Skeletal muscle cell (primary cell): ENCODE measurements at places on chromosomes 12 and 14.

GRCh38 chr14:75280831-75281653, 2.4 kb downstream of the FOS start:
- DNase-seq = no peak

- DNase-seq = no peak
Observed at GRCh38 chr12:51917041-51917590, 9.8 kb downstream of the ACVRL1 start.

GRCh38 chr12:121184984-121185889, 24.7 kb upstream of the P2RX4 start:
- no peak for DNase-seq

GRCh38 chr14:88013750-88014349, 8.9 kb downstream of the GPR65 start:
- DNase-seq = peak; percentile 27

DNA sequence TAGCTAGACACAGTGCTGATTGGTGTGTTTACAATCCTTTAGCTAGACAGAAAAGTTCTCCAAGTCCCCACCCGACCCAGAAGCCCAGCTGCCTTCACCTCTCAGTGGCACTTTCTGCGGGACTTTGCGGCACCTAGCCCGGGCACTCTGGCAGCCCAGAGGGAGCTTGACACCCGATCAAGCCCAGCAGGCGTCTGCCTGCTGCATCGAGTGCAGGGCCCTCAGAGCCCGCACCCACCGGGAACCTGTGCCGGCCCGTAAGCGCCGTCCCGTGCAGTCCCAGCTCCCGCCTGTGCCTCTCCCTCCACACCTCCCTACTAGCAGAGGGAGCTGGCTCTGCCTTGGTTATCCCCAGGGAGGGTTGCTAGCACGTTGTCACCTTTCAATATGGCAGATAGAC, 631.0 kb upstream of the STXBP6 start:
- DNase-seq = no peak

- DNase-seq = no peak
Observed at GRCh38 chr14:32329690-32330285, 690 bp downstream of the AKAP6 start.

- no peak for DNase-seq
Observed at GRCh38 chr14:75803765-75804164, 142.7 kb downstream of the TTLL5 start.

GRCh38 chr14:86756521-86757190, 1226.7 kb downstream of the FLRT2 start:
- no peak for DNase-seq

DNA sequence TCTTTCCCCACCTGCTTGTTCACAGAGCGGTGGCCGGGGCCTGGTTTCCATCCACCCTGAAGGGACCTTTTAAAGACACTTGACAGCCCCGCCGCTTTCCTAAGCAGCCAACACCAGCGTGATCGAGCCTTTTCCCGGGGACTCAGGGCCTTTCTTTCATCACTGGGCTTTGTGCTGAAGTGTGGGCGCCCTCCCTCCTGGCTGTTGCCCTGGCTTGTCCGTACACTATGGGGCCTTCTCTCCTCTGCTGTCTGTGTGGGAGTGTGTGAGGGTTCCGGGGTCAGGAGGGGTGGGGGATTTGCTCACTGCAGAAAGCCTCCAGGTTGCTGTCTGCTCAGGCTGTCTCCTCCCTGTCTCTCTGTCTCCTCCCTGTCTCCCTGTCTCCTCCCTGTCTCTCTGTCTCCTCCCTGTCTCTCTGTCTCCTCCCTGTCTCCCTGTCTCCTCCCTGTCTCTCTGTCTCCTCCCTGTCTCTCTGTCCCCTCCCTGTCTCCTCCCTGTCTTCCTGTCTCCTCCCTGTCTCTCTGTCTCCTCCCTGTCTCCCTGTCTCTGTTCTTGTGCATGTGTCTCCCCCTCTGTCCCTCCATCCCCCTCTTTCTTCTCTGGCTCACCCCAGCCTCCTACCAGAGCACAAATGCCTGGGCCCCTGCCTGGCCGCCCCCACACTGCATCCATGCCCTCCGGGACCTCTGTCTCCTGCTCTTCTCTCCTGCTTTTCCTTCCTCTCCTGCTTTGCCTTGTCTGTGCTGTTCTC, 64.7 kb downstream of the CCDC92 start:
- no peak for DNase-seq

- peak; percentile 74 for DNase-seq
Observed at GRCh38 chr12:50786498-50787231, 22.8 kb downstream of the ATF1 start.

DNA sequence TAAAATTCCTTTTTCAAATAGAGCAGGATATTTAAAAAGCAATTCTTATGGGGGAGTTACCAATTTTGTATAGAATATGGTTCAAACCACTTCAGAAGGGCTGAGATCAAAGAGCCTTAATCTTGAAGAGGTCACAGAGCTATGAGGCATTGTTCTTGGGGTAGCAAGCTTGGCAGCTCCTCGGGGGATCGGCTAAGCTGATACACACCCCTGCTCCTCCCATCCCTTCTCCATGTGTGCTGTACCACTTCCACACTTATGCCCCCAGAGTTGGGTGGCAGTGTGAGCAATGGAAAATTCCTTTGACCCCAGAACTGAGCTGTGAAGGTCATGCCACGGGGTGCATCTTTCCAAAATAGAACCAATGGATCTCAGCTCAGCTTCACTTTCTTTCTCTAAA, 15.0 kb upstream of the TMEM30B start:
- no peak for DNase-seq

DNA sequence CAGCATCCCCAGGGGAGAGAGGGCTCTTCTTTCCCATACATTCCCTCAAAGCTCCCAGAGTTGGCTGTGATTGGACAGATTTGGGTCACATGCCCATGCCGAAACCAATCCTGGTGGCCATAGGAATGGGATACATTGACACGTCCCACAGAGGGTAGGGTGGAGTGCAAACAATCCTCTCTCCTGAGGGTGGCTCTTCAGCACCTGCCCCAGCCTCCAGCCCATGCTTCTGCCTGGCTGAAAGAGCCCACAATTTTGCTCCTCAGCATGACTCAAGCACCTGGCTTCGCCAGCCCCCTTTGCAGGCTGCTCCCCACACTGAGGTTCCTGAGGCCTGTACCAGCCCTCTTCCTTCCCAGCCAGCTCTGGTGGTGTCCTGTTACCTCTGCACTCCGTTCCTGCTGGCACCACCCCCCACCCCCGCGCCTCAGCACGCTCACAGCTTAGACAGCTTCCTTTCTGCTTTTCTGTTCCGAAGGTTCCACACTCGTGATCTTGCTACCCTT, 71.7 kb downstream of the CCDC92 start:
- DNase-seq = no peak

- peak; percentile 23 for DNase-seq
Observed at GRCh38 chr14:90454041-90455000, 57.5 kb downstream of the CALM1 start.

DNA sequence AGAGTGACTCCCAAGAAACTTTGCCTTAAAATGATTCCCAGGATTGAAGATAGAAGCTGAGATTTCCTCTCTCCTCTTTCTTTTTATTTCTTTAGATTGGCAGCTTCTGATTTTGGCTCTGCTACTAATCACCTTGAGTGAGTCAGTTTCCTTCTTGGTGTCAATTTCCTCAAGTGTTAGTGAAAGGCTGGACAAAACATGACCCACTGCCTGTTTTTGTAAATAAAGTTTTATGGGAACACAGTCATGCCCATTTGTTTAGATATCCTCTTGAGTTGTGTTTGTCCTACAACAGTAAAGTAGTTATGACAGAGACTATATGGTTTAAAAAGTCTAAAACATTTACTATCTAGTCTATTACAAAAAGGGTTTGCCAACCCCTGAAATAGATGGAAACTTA, 227.2 kb upstream of the TBX3 start:
- no peak for DNase-seq

- DNase-seq = no peak
Observed at GRCh38 chr12:91937009-91937408, 208.6 kb downstream of the BTG1 start.

GRCh38 chr12:87302126-87302745, 727.0 kb downstream of the C12orf50 start:
- no peak for DNase-seq

DNA sequence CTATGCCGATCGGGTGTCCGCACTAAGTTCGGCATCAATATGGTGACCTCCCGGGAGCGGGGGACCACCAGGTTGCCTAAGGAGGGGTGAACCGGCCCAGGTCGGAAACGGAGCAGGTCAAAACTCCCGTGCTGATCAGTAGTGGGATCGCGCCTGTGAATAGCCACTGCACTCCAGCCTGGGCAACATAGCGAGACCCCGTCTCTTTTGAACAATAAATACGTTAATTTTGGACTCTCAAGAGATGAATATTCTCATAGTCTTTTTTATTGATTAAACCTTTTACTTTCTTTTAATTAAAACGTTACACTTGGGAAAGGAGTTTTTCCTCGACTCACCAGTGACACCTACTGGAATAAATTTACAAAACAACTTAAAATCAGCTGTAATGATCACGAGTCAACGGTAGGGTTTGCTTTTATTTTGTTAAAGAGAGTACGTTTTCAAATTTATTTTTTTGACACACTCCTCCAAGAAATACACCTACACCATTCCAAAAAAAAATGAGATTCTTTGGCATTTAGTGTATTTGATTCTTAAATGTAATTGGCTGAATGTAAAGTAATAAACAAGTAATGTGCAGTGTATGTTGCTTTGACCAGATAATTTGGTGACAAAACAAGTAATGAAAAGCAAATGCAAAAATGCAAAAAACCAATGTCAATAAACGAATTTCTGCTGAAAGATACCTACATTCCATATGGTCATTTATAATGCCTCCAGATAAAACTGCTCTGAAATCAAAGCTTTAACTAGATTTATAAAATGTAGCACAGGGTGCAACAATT, 687 bp upstream of the RPS29 start:
- peak; percentile 39 for DNase-seq

DNA sequence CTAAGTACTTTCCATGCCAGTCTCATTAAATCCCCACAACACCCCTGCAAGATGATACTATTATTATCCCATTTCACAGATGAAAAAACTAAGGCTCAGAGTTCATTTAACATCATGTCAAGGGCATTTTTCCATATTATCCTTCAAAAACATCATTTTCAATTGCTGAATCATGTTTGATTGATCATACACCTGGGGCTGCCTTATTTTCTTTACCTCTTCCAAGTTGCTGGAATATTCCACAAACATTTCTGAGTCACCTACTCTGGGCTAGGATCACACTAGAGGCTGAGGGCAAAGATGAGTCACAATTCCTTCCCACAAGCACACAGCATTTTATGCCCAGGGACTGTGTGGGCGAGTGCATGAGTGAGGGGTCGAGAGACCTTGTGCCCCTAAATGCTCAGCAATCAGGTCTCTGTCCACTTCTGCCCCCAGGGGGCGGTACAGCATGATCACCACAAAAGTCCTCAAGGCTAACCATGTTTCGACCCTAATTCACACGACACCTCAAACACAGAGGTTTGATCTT, 14.1 kb upstream of the TMEM119 start:
- DNase-seq = peak; percentile 93

DNA sequence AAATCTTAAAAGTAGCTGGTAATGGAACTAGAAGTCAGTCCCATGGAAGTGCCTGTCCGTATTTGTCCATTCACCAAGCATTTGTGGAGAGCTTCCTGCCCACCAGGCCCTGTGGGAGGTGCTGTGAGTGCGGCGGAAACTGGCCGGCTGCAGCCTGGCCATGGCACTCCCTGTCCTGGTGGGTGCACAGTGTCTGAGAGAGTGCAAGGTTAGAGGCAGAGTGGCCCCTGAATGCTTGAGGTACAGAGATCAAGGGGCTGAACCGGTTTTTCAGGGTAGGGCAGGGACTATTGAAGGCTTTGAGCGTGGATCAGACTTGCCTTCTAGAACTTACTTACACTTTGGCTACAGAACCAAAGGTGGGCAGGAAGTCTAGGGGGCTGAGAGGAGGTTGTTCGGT, 92.9 kb downstream of the ESR2 start:
- DNase-seq = no peak

DNA sequence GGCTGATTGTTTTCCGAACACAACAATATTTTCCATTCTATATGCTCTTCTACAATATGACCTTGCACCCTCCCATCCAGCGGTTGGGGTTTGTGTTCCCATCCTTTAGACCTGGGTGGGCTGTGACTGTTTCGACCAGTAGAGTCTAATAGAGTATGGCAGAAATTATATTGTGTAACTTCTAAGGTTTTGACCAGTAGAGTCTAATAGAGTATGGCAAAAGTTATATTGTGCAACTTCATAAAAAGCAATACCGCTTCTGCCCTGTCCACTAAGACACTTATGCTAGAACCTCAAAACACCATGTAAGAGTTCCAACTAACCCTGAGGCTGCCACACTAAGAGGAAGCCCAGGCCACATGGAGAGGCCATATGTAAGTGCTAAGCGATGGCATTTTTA, 719.7 kb upstream of the TBX3 start:
- DNase-seq = no peak

DNA sequence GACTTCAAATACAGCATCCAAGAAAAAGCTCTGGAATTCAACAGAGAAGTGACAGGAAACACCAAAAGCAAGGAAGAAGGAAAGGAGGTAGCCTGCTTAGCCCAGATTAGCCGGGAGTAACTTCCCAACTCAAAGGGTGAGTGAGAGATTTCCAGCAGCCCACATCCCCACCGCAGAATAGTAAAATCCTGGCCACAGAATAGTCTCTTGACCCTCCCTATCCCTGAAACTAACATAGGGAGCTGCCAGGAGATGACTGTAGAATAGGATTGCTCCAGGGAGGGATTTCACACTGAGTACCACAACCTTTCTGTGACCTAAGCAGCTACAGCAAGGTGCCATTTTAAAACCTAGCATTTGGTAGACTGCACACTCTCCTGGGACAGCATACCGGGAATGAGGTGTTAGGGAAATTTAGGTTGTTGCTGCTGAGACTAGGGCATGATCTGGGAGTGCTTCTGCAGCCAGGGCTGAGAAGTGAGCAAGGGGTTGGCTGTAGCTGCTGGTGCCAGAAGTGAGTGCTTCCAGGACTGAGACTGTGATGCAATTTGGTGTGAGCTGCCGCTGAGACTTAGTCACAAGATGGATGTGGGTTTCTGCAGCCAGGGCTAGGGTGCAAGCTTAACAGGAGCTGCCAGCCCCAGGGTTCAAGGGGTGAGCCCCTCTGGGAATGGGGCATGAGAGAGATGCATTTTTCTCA, 66.0 kb downstream of the TMTC3 start:
- DNase-seq = peak; percentile 91
